ENCODE measurements at places on chromosomes 3 and 15.

DNA sequence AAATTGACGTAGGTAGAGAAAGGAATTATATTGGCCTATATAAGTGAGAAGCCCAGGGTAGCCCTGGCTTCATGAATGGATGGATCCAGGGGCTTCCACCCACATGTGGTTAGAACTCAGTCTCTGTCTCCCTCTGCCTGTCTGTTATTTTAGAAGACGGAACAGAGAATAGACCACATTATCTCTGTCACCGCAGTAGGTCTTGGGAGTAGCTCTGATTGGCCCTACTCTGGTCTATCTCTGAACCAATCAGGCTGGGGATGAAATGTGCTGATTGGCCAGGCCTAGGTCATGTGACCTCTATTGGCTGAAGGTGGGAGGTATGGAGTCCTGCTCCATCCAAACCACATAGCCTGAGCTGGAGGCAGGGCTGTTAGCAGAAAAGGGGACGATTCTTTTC is 143.0 kb upstream of the PRR23C start:
- DNase-seq, result no peak

DNA sequence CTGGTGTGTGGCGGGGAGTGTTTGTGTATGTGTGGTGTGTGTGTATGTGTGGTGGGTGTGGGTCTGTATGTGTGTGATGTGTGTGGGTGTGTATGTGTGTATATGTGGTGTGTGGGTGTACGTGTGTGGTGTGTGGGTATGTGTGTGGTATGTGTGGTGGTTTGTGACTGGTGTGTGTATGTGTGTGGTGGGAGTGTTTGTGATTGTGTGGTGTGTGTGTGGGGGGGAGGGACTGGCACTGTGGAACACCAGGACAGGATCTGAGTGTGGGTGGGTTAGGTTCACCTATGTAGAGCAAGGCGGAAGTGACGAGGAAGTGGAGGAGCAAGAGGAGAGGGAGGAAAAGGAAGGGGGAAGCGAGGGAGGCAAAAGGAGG is 510.8 kb downstream of the SHQ1 start:
- no peak for DNase-seq

- DNase-seq, result no peak
Observed at GRCh38 chr3:142866841-142867631, 21.8 kb downstream of the PCOLCE2 start.

DNA sequence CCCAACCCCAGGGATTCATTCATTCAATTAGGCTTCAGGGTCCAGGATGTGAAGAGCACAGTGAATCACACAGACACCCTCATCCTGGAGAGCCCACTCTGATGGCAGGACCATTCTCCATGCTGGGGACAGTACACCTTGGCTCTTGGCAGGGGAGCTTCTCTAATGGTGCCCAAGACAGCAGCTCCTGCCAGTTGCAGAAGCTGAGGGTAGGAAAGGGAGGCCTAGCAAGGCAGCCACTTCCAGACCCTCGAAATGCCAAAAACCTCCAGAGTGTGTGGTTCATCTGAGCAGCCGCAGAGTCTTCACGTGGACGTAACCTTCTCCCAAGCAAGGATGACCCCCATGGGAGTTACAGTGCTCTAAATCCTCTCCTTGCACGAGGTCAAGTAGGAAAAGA is 186.2 kb downstream of the XXYLT1 start:
- no peak for DNase-seq

DNA sequence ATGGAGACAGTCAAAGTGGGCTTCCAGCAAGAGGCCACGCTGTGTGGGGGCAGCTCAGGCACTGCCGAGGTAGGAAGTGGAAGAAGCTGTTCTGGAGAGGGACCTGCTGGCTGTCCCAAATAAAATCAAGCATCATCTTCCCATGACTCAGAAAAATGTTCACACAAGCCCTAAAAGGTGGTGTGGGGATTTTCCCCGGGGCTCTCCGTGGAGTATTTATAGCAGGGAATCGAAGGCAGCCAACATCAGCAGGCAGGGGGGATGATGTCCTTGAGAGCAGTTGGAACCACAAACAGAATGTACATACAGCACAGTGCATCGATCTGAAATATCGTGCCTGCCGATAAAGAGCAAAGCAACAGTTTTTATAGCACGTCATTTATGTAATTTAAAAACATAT is 27.6 kb downstream of the PRR23E start:
- peak; percentile 43 for DNase-seq

DNA sequence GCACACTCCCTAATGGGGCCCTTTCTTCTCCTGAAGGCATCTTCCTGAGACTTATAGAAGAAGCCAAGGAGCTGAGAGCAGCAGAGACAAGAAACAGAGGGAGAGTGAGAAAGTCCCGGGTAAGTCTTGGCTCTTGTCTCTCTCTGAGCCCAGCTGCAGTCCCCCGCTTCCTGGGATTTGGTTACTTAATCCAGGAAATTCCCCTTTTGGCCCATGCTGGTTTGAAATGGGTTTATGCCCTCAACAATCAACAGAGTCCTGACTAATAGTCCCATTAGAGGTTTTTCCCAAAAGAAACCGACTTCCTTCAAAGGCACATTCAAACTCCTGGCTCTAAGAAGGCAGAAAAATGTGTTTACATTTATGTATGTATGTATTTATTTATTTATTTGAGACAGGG is 22.0 kb downstream of the TMEM158 start:
- DNase-seq, result no peak

DNA sequence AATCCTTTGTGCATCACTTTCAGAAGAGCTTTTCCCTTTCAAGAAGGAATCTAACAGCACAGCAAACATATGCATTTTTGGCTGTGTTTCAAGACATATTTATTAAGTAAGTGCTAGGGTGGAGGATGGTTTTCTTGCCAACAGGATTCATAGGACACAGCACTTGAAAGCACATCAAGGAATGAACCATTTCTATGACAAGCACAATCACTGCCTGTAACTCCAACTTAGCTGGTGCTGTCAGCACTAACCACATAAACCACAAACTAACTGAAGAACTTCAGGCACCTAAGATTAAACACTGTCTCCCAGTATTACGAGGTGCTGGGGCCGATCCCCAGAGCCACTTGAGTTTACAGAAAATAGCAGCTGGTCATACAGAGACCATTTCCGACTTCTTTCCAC is 35.4 kb upstream of the SPRED1 start:
- peak; percentile 7 for DNase-seq

GRCh38 chr15:88790486-88790885 is 12.8 kb upstream of the ACAN start:
- DNase-seq, result no peak

DNA sequence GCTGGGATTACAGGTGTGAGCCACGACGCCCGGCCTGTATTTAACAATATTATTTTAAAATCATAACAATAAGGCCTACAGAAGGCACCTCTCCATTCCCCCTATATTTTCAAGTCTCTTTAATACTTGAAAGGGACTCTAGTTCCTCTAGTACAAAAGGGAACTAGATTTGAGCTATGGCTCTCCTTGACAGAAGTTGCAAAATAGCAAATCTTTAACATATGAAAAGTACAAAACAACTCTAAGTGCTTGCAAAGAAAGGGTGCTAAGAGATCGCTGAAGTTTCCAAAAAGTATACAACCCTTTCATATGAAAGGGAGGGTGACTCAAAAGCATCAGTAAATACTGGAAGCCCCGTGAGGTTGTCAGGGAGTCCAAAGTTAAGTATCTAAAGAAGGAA is 23.8 kb downstream of the AP3S2 start:
- no peak for DNase-seq

GRCh38 chr3:15497964-15498363 is 23.5 kb downstream of the COLQ start:
- DNase-seq, result no peak

- peak; percentile 17 for DNase-seq
Observed at GRCh38 chr15:67945951-67946700, 106.3 kb upstream of the RNU6-1 start.

- DNase-seq, result no peak
Observed at GRCh38 chr15:99651023-99651807, 82.0 kb downstream of the LYSMD4 start.

DNA sequence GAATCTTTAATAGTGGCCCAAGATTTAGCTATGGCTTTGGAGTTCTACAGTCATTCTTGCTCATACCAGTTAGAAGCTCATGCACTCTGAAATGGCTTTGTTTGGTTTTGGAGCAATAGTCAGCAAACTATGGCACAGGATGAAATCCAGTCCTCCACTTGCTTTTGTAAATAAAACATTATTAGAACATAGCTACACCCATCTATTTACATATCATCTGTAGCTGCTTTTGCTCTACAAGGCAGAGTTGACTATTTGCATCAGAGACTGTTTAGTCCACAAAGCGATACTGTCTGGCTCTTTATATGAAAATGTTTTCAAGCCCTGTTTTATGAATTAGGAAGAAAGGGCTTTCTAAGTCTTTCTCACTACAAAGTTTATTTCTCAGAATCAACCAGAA is 716.9 kb downstream of the AGBL1 start:
- no peak for DNase-seq

DNA sequence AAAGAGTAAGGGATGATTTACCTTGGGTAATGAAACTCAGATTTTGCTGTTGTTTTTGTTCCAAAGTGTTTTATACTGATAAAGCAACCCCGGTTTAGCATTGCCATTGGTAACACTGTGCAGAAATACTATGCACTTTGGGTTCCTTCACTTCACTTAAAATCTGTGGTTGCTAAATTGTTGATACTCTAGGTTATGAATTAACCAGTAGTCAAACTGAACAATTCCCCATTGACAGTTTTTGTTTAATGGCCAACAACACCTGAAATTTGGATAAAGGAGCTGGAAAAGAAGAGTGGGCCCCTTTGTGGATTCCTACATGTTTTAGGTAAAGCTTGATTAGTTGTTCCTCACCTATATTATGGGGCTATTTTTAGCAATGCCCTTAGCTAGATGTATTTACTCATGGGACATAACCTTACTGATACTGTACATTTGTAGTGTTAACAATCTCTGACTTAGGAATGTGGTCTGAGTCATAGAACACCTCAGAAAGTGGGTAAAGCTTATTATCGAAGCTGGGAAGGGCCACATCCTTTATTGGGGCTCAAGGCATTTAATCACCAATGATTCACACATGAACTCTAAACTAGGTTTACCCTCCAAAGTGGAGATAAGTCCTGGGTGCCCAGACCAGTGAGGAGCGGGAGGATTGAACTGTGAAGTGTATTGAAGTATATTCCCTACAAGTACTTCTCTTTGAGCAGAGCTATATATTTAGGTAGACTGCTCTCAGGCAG is 29.5 kb upstream of the THRB start:
- DNase-seq, result no peak

- no peak for DNase-seq
Observed at GRCh38 chr3:64342940-64343688, 117.8 kb upstream of the PRICKLE2 start.

DNA sequence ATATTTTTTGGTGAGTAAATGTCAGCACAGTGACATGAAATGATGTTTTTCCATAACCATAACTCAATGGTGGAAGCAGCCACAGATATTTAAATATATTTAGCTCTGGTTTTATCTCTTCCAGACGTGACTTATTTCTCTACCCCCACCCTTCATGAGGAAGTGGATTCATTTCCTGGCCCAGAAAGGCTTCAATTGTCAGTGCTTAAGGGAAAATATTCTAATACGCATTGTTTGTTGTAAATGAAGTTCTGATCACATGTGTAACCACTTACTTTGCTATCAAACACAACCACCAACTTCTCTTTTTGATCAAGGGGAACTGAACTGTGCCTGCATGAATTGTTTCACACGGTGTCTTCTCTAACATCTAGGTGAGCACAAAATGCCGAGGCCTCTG is 14.0 kb downstream of the CLDN16 start:
- DNase-seq, result no peak

- no peak for DNase-seq
Observed at GRCh38 chr3:53842436-53843194, 3.6 kb downstream of the CHDH start.

DNA sequence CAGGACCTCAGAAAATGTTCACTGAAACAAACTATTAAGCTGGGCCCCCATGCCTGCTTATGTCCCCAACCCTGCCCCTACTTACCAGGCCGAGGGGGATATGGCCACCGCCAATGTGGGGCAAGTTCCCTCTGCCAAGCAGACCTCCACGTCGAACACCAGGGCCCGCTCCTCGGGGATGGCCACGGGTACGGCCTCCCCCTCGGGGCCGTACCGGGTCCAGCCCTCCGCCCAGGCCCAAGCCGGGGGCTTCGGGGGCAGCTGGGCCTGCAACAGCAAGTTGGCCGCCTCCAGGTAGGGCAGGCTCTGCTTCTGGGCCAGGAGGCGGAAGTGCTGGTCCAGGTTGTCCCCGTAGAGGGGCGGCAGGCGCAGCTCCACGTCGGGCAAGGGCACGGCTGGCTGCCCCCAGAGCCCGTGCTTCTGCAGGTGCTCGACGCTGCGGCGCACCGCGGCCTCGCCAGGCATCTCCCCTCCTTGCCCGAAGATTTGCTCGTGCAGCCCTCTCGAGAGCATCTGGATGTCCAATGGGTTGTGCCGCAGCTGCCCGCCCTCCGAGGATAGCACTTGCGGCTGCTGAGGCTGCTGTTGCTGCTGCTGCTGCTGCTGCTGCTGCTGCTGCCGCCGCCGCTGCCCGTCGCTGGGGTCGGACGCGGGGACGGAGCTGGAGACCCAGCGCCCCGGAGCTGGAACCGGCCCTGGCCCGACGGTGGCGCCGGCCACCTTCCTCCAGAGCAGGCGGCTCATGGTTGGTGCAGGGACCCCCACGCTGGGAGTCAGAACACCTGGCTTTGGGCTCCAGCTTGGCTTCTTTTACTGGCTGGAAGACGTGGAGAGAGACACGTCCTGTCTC is 1.4 kb downstream of the POLG start:
- no peak for DNase-seq

- no peak for DNase-seq
Observed at GRCh38 chr3:13324835-13325501, 95.2 kb downstream of the NUP210 start.

GRCh38 chr3:100278910-100279309 is 18.1 kb downstream of the TBC1D23 start:
- no peak for DNase-seq

DNA sequence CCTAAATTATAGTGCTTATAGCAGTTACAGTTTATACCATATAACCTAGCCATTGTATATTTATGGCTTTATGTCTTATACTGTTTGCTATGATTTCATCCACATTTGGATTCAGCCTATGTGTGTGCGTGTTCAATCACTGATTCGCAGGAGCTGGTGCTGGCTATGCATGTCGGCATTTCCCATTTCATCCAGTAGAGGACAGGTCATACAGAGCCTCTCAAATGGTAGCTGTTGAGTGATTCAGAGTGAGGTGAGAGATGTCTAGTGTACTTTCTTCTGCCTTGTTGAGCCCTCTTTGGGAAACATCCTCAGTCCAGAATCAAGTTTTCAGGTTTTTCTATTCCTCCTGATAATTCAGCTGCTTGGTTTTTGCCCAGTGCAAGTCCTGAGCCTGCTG is 76.1 kb downstream of the FRMD4B start:
- peak; percentile 12 for DNase-seq

Measured in activated naive CD4-positive, alpha-beta T cell treated with anti-CD3 and anti-CD28 coated beads for 36 hours (primary cell).